ENCODE measurements at places on chromosomes 7 and 10. TPM values are rescaled to one million over a fixed set of nuclear protein-coding genes. Genes with fewer than 3 reads are reported as not detected.

The COL17A1 gene
- not detected for total RNA-seq

The TSPAN14 gene
- total RNA-seq = 43.8 TPM

The ADRB1 gene
- not detected for total RNA-seq

The CTTNBP2 gene
- total RNA-seq = not detected

The SP4 gene
- total RNA-seq = 22.8 TPM

The SCIN gene
- 0.25 TPM for total RNA-seq

The FAM25A gene
- not detected for total RNA-seq

The FBXO24 gene
- 2.1 TPM for total RNA-seq

The NKX1-2 gene
- total RNA-seq = not detected

The THSD7A gene
- not detected for total RNA-seq

The HABP2 gene
- total RNA-seq = not detected

The ASZ1 gene
- total RNA-seq = not detected

The MPP7 gene
- 10.9 TPM for total RNA-seq

The AGR2 gene
- total RNA-seq = not detected
